ENCODE measurements at places on chromosomes 3 and 15. TPM values are rescaled to one million over a fixed set of nuclear protein-coding genes. Genes with fewer than 3 reads are reported as not detected.

DNA sequence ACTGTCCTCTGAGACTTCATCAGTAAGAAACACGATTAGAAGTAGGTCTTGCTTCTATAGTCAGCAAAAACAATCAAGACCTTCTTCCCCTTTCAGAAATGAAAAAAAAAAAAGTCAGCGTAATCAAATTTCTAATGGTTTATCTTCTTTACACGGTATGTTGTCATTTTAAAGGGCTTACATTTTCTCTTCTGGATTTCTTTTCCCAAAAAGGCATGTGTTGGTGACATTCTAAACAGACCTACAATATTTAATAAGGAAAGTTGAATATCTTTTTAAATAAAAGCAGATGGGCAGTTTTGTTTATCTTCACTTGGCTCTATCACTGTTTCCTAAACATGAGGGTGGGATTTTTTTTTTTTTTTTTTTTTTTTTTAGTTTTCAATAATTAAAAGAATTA, 197.3 kb upstream of the ADAMTS9 start:
- no peak for DNase-seq

The LYSMD2 gene
- 16.5 TPM for total RNA-seq

- DNase-seq = no peak
Measured at GRCh38 chr3:72408983-72409779, 439.1 kb downstream of the SHQ1 start.

- no peak for DNase-seq
Measured at GRCh38 chr15:86541540-86541939, 461.9 kb downstream of the AGBL1 start.

DNA sequence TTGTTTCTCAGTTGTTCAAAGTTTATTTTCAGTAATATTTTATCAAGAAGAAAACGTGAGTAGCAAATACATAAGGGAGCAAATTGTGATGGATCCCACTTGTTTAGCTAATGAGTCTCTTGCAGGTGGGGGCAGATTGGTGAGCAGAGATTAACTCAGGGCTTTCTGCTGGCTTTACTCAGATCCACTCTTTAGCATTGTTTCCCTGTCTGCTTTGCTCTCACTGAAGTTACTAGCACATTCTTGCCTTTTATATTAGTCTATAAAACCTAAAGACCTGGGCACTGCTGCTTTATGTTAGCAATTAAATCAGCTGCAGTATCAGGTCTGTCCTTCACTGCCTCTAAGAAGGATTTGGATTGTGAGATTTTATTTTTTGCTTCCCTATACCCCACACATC, 71.5 kb downstream of the STAC start:
- DNase-seq = no peak

- DNase-seq = no peak
Measured at GRCh38 chr3:152769523-152769922, 65.4 kb upstream of the P2RY1 start.

GRCh38 chr3:157444797-157445184, 8.1 kb downstream of the PTX3 start:
- DNase-seq = no peak

The TARS3 gene
- 7.4 TPM for total RNA-seq

GRCh38 chr15:47552978-47553608, 164.2 kb upstream of the SEMA6D start:
- no peak for DNase-seq

The ACOX2 gene
- total RNA-seq = 11.9 TPM

DNA sequence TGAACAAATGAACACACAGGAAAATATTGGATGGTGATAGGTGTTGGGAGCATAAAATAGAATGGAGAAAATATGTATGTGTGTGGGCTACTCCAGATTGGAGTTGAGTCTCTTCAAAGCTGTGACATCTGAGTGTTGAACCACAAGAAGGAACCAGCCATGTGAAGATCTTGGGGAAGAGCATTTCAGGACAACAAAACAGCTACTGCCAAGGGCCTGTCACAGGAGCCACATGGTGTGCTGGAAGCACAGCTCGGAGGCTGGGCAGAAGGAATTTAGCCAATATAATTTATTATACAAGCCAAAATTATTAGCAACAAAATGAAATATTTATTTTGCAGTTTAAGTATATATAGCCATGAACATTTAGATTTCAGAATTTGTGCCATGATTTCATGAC, 108.3 kb upstream of the FGF7 start:
- DNase-seq = no peak

Measured in HFFc6 (cell line).